ENCODE measurements at places on chromosomes 3 and 15. TPM values are rescaled to one million over a fixed set of nuclear protein-coding genes. Genes with fewer than 3 reads are reported as not detected.

The SHQ1 gene
- 17.0 TPM for total RNA-seq

The GPR171 gene
- total RNA-seq: 1.2 TPM

The POTEB gene
- total RNA-seq: not detected

GRCh38 chr3:195753581-195753980 is 32.8 kb downstream of the MUC20 start:
- H3K36me3 ChIP-seq: no peaks in the 10 kb centered on the region
- H3K27me3 ChIP-seq: peaks cover 2% of the 10 kb centered on the region
- no peak overlapping the region for H3K27ac ChIP-seq

- DNase-seq: peak; percentile 73
- peaks cover 10% of the 10 kb centered on the region for H3K4me1 ChIP-seq
- H3K4me3 ChIP-seq: no peak overlapping the region
- no peaks in the 10 kb centered on the region for H3K27me3 ChIP-seq
- H3K27ac ChIP-seq: peak overlapping the region; percentile 2
- no peaks in the 10 kb centered on the region for H3K36me3 ChIP-seq
Measured at GRCh38 chr3:12948891-12949711, 107.7 kb upstream of the RPL32 start.

- no peaks in the 10 kb centered on the region for H3K27me3 ChIP-seq
- H3K4me3 ChIP-seq: no peak overlapping the region
- no peak overlapping the region for H3K27ac ChIP-seq
- no peaks in the 10 kb centered on the region for H3K4me1 ChIP-seq
Measured at GRCh38 chr3:133966954-133967353, 62.8 kb downstream of the SLCO2A1 start.

- no peaks in the 10 kb centered on the region for H3K36me3 ChIP-seq
- no peak overlapping the region for H3K27ac ChIP-seq
- no peak overlapping the region for H3K4me3 ChIP-seq
- H3K27me3 ChIP-seq: no peaks in the 10 kb centered on the region
- peaks cover 4% of the 10 kb centered on the region for H3K4me1 ChIP-seq
- no peak for DNase-seq
Measured at GRCh38 chr3:172227340-172228035, 188.1 kb downstream of the FNDC3B start.

The KCNMB3 gene
- 6.2 TPM for total RNA-seq

The AHSG gene
- total RNA-seq: not detected

DNA sequence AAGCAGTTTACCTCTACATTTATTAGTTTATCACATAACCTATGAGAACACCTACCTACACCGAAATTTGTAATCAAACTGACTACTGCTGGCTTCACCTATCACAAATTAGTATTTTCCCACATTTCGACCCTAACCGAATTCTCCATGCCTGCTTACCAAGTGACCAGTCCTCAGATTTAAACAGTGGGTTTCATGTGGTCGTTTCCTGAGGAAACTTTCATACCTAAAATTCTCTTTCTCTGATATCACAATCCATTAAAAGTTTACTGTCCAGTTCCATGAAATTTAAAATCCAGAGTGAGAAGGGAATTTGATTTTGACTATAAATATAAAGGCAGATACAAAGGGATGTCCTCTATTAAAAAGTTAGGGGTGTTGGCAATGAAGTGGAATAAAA is 1.9 kb downstream of the PLOD2 start:
- peak overlapping the region; percentile 84 for H3K27ac ChIP-seq
- no peaks in the 10 kb centered on the region for H3K36me3 ChIP-seq
- peak overlapping the region; percentile 77 for H3K4me3 ChIP-seq
- H3K27me3 ChIP-seq: no peaks in the 10 kb centered on the region
- H3K4me1 ChIP-seq: peaks cover 3% of the 10 kb centered on the region

GRCh38 chr3:166526881-166527280 is 689.7 kb upstream of the BCHE start:
- no peaks in the 10 kb centered on the region for H3K4me1 ChIP-seq
- H3K36me3 ChIP-seq: no peaks in the 10 kb centered on the region

The GP9 gene
- not detected for total RNA-seq

- H3K27me3 ChIP-seq: no peaks in the 10 kb centered on the region
- H3K36me3 ChIP-seq: peaks cover 2% of the 10 kb centered on the region
- no peak overlapping the region for H3K4me3 ChIP-seq
- H3K27ac ChIP-seq: no peak overlapping the region
- H3K4me1 ChIP-seq: no peaks in the 10 kb centered on the region
Measured at GRCh38 chr3:36482256-36482655, 102.0 kb downstream of the STAC start.

DNA sequence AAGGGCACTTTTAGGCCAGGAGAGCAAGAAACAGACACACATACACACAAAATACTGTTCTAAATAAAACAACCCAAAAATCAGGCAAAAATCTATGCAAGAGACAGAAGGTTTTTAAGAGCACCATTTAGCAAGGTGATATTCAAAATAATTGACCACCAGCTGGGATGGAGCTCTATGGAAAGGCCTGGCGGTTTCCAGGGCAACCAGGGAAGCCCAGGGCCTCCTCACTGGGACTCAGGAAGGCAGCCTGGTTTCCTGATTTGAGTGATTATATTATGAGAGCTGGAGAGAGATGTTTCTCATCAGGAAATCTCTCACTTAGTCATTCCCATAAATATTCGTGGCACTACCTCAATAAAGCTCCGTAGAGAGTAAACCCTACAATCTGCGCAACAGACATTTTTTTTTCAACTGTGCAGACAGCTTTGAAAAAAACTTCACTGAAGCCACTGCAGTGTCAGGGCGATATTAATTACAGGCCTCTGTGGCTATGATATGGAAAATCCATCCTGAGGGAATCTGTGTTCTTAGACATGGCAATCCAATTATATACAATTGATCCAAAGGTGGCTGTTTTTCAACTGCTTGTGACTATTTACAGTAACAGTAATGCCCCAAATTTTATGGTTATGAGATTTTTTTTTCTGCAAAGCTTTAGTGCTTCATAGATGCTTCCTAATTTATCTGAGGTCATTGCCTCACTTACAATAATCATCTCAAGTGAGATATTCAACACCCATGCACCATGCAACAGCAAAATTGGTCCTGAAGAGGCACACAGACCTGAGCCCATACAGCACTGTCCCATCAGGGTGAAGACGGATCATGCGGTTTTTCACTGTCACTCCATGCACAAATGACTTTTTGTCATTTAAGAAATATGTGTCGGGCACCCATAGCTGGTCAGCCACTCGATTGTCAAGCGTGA is 152.1 kb downstream of the GABRB3 start:
- no peaks in the 10 kb centered on the region for H3K36me3 ChIP-seq
- H3K27me3 ChIP-seq: no peaks in the 10 kb centered on the region
- DNase-seq: no peak
- H3K4me3 ChIP-seq: no peak overlapping the region
- H3K27ac ChIP-seq: no peak overlapping the region

GRCh38 chr3:134357914-134358811 is 16.1 kb downstream of the AMOTL2 start:
- no peaks in the 10 kb centered on the region for H3K27me3 ChIP-seq
- H3K4me1 ChIP-seq: peaks cover 6% of the 10 kb centered on the region
- peaks cover 6% of the 10 kb centered on the region for H3K36me3 ChIP-seq
- H3K27ac ChIP-seq: peak overlapping the region; percentile 89
- H3K4me3 ChIP-seq: no peak overlapping the region
- DNase-seq: peak; percentile 60

The SPINK8 gene
- total RNA-seq: not detected

DNA sequence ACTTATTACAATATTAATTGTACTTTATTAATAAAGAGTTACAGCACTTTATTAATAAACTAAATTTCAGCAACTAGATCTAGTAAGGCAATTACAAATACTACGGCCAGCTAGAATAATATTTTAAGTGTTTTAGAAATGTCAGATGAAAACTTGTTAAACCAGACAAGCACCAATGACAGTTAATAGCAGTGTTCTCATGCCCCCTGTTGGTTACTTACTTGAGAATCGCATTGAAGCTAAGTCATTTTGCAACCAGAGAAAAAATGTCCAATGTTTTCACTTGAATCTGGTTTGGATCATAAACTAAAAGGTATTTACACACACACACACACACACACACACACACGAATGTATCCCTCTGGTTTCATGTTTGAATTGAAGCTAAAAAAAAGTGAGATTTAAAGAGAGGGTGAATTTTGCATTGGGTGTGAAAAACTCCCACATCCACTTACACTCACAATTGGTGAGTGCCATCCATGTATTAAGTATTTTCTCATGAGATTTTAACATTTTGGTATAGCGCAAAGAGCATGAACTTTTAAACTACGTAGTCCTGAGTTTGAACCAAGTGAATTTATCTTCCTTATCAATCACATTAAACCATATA is 347.7 kb downstream of the ZBBX start:
- H3K27ac ChIP-seq: no peak overlapping the region
- DNase-seq: no peak
- no peaks in the 10 kb centered on the region for H3K36me3 ChIP-seq

The LSMEM2 gene
- total RNA-seq: not detected

The DUOXA1 gene
- total RNA-seq: 4.9 TPM

DNA sequence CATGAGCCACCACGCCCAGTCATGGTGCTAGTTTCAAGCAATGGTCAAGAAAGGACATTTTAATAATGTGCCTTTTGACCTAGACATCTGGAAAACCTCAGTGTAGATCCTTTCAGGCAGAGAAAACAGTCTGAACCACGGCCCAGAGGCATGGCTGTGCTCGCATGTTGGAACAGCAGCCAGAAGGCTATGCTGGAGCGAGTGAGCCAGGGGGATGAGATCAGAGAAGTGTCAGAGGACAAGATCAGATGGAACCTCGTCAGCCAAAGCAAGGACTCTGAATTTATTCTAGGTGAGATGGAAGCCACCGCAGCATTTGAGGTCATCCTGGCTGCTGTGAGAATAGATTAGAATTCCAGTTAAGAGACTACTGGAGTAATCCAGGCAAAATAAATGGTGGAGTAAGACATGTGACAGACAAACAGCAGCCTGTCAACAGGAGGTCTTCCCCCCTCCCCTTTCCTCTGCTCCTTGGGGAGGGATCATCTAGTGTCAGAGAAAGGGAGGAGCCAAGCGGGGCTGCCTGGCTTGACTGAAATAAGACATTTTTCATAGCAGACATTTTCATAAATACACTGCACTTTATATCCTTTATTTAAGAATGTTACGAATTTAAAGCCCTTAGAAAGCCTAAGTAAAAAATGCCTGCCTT is 40.4 kb upstream of the ACKR4 start:
- no peak for DNase-seq
- H3K4me1 ChIP-seq: no peaks in the 10 kb centered on the region
- H3K36me3 ChIP-seq: no peaks in the 10 kb centered on the region

- no peaks in the 10 kb centered on the region for H3K4me1 ChIP-seq
- DNase-seq: no peak
- no peak overlapping the region for H3K27ac ChIP-seq
- no peak overlapping the region for H3K4me3 ChIP-seq
- H3K36me3 ChIP-seq: no peaks in the 10 kb centered on the region
Measured at GRCh38 chr3:13507247-13507569, 27.1 kb downstream of the HDAC11 start.

The DUOXA2 gene
- not detected for total RNA-seq

- H3K27me3 ChIP-seq: no peaks in the 10 kb centered on the region
- H3K36me3 ChIP-seq: no peaks in the 10 kb centered on the region
- no peak overlapping the region for H3K27ac ChIP-seq
- no peak overlapping the region for H3K4me3 ChIP-seq
- H3K4me1 ChIP-seq: no peaks in the 10 kb centered on the region
Measured at GRCh38 chr3:197303452-197303851, 5.0 kb upstream of the DLG1 start.

The PCSK6 gene
- 11.2 TPM for total RNA-seq

The MAP2K5 gene
- 17.6 TPM for total RNA-seq

- H3K36me3 ChIP-seq: no peaks in the 10 kb centered on the region
- no peak overlapping the region for H3K4me3 ChIP-seq
- DNase-seq: no peak
- no peak overlapping the region for H3K27ac ChIP-seq
Measured at GRCh38 chr15:59143281-59143680, 38.3 kb downstream of the CCNB2 start.

GRCh38 chr3:127886956-127887231 is 28.1 kb upstream of the KBTBD12 start:
- H3K27ac ChIP-seq: no peak overlapping the region
- H3K4me1 ChIP-seq: no peaks in the 10 kb centered on the region
- DNase-seq: no peak
- H3K4me3 ChIP-seq: no peak overlapping the region

The RNU5B-1 gene
- total RNA-seq: 40.6 TPM

DNA sequence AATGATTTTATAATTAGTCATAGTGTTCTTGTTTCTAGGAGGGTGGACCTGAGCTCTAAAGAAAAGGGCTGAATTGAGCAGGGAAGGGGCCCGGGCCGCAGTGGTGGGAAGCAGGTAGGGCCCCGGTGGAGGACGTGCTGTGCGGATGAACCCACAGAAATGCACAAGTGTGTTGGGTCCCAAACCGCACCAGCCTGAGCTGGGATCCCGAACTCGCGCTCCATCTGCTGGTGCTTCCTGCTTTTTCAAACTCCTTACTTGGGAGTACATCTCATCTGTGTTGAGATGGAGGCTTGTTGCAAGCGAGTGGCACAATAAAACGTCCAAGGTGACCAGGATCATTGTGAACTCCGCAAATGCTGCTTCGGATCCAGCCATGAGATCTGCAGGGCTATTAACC is 244.8 kb upstream of the IGF1R start:
- H3K36me3 ChIP-seq: no peaks in the 10 kb centered on the region
- no peak overlapping the region for H3K27ac ChIP-seq
- H3K4me1 ChIP-seq: no peaks in the 10 kb centered on the region
- no peaks in the 10 kb centered on the region for H3K27me3 ChIP-seq
- no peak for DNase-seq

- H3K27ac ChIP-seq: no peak overlapping the region
- H3K4me1 ChIP-seq: no peaks in the 10 kb centered on the region
- no peak overlapping the region for H3K4me3 ChIP-seq
- H3K27me3 ChIP-seq: no peaks in the 10 kb centered on the region
- no peaks in the 10 kb centered on the region for H3K36me3 ChIP-seq
- DNase-seq: no peak
Measured at GRCh38 chr15:69088300-69088965, 72.0 kb upstream of the GLCE start.

- H3K4me1 ChIP-seq: peaks cover 3% of the 10 kb centered on the region
- no peak overlapping the region for H3K4me3 ChIP-seq
- DNase-seq: no peak
- H3K27ac ChIP-seq: no peak overlapping the region
- no peaks in the 10 kb centered on the region for H3K36me3 ChIP-seq
Measured at GRCh38 chr15:64524778-64525177, 64.4 kb downstream of the ZNF609 start.

The GP5 gene
- 0.33 TPM for total RNA-seq

- no peaks in the 10 kb centered on the region for H3K4me1 ChIP-seq
- no peaks in the 10 kb centered on the region for H3K36me3 ChIP-seq
- no peak overlapping the region for H3K4me3 ChIP-seq
- no peak for DNase-seq
- no peak overlapping the region for H3K27ac ChIP-seq
Measured at GRCh38 chr3:38038447-38038911, 529 bp upstream of the DLEC1 start.
